Pons (tissue), 1 donor: ENCODE measurements at places on chromosomes 3 and 15.
A peak's percentile ranks its signal among the peaks of the same experiment; 100 is the strongest.

DNA sequence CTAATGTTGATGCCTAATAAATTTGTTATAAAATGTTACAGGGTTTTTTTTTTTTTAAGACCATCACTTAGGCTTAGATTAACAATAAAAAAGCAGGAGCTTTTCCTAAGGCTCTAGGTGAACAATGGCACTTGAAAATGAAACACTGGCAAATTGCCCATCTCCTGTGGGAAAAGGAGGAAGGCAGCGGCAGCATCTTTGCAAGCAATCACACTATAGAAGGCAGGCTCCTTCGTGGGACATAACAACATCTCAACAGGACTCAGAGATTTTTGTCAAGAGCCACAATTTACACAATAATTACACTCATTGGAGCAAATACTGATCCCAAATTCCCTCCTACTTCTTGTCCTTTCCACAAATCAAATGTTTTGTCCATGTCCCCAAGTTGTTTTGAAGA is 646.7 kb downstream of the ROBO2 start:
- DNase-seq = no peak

- peak; percentile 98 for DNase-seq
Measured at GRCh38 chr3:144663456-144664436, 692.1 kb downstream of the DIPK2A start.

- no peak for DNase-seq
Measured at GRCh38 chr3:37139567-37140052, 34.8 kb downstream of the LRRFIP2 start.

- no peak for DNase-seq
Measured at GRCh38 chr3:144112437-144112836, 140.8 kb downstream of the DIPK2A start.

- DNase-seq = no peak
Measured at GRCh38 chr3:53865732-53866499, 16.0 kb downstream of the ACTR8 start.

- DNase-seq = peak; percentile 41
Measured at GRCh38 chr15:73239564-73240215, 129.1 kb downstream of the HCN4 start.

- DNase-seq = no peak
Measured at GRCh38 chr15:39851500-39852092, 68.5 kb downstream of the GPR176 start.

- DNase-seq = no peak
Measured at GRCh38 chr15:50562735-50563640, 16.5 kb upstream of the USP50 start.

DNA sequence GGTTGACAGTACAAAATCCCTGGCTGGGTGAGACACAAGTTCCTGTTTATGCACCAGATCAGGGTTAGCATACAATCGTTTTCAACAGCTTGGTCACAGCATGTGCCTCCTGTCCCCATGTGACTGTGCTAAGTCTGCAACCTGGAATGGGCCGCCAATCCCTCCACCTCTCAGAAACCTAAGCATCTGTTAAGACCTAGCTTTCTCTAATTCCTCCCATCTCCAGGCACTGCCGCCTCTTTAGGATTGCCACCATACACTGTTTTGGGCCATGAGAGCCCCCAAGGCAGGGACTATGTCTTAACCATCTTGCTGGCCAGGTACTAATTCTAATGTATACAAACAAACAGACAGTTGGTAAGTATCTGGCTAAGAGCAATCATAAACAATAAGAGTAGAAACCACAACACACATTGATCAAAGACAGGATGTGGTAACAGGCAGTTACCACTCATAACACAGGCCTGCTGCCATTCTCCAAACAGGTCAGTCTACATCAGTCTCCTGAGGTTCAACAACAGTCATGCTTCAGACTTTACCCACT is 25.6 kb downstream of the SEC22C start:
- peak; percentile 19 for DNase-seq

DNA sequence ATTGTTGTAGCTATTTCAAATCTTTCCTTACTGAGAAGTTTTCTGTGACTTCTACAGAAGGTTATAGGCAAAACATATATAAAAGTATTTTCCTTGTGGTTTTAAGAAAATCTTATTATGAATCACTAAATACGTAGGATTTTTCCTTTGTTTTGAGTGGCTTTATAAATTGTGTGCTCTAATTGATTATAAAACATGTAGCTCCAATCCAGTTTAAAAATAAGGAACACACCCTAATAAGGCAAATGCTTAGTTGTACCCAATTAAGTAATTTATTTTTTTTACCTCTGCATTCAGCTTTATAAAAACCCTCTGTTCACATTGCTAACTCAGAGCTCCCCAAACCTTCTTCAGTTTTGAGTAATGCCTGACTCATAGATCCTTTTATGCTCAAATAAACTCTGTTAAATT is 408.0 kb downstream of the NAALADL2 start:
- DNase-seq = no peak

- DNase-seq = no peak
Measured at GRCh38 chr15:29141308-29142128, 128.1 kb downstream of the NSMCE3 start.
